ENCODE measurements at places on chromosomes 3 and 15.

DNA sequence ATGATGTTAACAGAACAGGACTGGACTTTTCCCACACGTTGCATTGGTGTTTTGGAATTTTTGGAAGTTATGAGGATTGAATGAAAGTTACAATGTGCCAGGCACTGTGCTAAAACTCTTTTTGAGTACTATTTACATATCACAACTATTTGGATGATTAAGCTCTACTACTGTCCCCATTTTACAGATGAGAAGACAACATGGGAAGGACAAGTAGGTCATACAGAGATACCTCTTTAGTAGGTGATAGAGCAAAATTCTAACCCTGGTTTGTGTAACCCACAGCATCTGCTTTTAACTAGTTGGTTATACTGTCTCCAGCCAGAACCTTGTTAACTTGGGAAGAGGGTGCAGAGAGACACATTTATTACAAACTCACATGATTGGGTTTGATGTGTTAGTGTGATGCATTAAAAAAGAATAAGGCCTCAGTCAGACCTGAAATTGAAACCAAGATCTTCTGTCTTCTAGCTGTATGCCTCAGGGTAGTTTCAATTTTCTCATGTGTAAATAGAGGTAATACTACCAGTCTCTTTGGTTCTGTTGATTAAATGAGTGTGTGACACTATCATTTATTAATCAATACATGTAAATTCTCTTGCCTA, 1.4 kb downstream of the NDUFB4 start:
- no peak for DNase-seq

GRCh38 chr3:16253601-16254000, 11.1 kb downstream of the DPH3 start:
- peak; percentile 45 for DNase-seq

- no peak for DNase-seq
These were observed 14.0 kb downstream of the RPSA start for GRCh38 chr3:39420543-39420942.

GRCh38 chr15:57537488-57538264, 54.0 kb upstream of the MYZAP start:
- no peak for DNase-seq

DNA sequence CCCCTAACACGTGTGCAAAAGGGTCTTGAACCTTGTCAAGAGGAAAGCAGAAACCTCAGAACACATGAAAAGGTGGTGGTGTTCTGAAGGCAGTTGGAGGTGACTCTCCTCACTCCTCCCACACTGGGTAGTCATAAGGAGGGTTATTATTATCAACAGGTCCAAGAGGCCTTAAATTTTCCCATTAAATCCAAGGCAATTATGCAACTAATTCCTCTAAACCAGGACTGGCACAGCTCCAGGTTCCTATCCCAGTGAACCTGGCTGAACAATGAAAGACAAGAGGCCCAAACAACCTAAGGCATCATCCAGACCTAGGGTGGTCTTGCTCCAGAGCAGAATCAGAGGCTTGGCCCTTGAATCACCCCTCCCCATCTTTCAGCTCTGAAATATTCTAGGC, 15.0 kb downstream of the MYLK start:
- no peak for DNase-seq

DNA sequence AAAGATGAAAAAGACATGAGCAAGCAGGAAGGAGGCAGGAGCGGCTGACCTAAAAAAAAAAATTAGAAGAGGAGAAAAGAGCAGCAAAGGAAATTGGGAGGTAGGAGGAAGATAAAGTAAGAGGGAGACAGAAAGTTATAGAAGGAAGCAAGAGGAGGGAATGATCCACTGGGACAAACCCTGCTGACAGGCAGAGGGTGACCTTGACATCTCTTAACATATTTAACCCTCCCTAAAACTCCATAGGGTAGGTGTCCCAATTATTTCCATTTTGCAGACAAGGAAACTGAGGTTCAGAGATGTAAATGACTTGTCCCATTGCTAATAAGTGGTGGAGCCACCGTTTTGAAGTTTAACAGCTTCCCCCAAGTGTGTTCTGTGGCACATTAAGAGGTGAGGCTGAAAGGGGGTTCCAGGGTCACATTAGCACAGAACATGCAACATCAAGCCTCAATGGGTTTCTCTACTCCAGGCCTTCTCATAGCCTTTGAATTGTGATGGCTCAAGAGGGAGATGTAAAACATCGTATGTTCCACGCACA, 37.4 kb upstream of the PRICKLE2 start:
- DNase-seq: no peak

DNA sequence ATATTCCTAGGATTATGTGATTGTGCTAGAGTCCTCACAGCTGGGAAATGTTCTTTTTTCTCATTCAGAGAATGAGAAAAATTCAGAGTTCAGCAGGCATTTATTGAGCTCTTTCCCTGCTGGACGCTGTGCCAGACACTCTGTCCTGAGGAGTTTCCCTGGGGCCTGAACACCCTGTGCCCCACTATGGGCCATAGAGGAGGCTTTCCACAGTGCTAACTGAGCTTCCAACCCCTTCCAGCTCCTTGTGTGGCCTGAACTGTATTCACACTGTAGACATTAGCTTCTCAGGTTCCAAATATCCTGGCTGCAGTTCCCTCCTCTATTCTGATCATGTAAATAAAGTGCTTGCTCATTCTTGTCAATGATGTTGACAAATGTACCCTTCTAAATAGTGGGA, 10.0 kb downstream of the ABHD2 start:
- DNase-seq: no peak

DNA sequence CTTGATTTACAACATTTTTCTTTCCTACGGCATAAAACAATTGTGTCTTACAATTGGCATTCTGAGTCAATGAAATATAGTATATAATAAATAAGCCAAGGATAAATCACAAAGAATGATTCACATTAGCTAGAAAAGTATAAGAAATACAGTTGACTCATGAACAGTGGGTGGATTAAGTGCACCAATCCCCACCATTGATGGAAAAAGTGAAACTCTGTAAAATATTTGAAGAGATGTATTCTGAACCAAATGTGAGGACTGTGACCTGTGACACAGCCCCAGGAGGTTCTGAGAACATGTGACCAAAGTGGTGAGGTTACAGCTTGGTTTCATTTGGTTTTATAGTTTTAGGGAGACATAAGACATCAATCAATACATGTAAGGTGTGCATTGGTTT, 227.5 kb downstream of the ALCAM start:
- DNase-seq: no peak

DNA sequence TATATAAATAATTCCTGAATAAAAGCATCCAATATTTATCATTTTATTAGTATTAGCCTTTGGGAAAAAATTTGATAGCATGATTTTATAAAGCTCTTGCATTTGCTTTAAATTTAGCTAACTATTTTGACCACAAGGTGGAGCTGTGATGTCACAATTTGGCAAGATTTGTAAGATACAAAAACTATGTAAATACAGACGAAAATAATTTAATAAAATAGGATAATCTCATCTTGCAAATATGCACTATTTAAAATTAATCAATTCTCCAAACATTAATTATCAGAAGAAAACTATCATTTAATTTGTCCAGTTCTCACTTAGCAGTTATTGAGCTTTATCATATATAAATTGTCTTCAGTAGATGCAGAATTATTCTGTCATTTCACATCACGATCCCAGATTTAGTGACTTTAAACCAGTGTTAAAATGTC, 95.4 kb downstream of the PLOD2 start:
- DNase-seq: no peak

DNA sequence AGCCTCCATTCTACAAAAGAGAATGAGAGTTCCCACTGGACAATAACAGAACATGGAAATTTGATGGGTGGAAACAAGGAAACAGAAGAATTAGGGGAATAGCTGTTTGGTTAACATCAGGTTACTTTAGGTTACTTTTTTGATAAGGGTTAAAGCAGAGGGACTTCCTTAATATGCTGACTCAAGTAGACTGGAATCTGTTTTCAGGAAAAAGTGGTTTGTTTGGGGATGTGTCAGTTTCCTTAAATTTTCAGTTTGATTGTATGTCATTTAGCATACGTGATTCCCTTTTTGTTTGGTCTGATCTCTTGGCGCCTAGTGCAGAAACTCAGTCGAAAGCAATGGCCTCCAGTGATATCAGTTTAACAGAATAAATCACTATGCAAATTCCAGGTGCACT, 411.8 kb upstream of the GRM7 start:
- DNase-seq: no peak

- DNase-seq: peak; percentile 20
These were observed 1.1 kb upstream of the FGF7 start for GRCh38 chr15:49421991-49422390.

DNA sequence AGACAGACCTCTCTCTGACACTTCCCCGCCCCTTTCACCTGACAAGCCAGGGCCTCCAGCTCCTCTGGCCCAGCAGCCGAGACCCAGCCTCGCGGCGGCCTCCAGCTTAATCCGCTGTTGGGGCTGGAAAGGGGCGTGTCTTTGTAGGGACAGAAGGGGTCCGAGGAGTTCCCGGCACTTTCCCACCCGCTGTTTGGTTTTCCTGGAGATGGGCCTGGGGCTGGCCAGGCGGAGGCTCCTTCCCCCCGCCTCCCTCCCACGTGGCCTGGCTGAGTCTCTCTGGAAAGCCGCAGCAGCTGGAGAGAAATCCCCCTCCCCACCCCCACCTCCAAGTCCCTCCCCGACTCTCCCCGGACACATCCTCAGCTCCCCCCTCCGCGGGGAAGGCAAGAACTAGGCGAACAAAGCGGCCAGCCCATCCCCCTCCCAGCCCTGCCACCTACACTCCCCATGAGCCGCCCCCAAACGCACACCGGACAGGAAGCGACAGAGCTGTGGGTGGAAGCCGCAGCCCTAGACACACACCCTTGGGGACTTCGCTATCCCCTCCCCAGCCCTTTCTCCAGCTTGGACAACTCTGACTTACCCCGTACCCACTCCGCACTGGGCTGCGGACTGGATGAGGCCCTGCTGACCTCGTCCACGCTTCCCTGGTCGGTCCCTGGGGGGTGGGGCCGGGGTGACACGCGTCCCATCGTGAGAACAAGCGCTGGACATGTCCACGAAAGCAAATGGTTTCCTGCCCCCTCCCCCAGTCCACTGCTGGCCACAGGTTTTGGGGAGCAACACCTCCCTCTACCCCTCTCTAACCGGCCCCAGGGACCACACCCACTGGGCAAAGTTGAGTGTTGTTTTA, 1.2 kb downstream of the IGDCC4 start:
- DNase-seq: peak; percentile 13

DNA sequence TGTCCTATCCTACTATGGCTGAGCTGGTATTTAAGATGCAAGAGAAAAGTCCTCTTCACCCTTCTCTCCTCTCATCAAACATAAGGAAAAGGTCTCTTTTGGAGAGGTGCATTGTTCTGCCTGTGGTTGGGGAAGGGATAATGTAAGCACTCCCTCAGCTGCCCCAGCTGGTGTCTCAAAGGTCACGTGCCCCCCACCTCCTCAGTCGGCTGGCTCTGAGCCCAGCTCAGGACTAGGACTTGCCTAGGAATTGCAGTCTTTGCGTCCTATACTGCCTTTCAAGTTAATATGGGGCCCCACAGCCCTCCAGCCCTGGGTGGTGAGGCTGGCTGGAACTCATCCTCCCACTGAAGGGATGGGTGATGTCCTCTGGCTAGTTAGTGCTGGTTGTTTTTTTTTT, 29.7 kb downstream of the OR4F15 start:
- DNase-seq: no peak

DNA sequence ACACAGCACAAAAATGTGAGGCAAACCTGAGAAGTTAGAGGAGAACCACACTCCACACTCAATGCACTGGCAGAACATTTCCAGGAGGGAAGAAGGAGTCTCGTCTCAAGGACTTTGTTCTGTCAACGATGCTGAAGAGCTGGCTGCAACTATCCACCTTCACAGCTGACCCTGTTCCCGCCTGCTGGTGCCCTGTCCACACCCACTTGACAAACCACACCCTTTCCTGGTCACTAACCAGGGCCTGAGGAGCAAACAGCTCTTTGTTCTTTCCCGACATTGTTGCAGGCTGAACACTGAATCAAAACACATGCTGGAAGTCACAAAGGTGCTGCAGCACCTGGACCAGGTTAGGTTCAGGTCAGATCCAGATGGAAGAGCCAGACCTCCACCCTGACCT, 92.6 kb upstream of the ARRDC4 start:
- DNase-seq: no peak

GRCh38 chr15:83446904-83447709, at the start of gene SH3GL3:
Gene SH3GL3 (plus strand): TSS chr15:83447341. CDS start chr15:83447534, 193 bp downstream.
- DNase-seq: no peak

DNA sequence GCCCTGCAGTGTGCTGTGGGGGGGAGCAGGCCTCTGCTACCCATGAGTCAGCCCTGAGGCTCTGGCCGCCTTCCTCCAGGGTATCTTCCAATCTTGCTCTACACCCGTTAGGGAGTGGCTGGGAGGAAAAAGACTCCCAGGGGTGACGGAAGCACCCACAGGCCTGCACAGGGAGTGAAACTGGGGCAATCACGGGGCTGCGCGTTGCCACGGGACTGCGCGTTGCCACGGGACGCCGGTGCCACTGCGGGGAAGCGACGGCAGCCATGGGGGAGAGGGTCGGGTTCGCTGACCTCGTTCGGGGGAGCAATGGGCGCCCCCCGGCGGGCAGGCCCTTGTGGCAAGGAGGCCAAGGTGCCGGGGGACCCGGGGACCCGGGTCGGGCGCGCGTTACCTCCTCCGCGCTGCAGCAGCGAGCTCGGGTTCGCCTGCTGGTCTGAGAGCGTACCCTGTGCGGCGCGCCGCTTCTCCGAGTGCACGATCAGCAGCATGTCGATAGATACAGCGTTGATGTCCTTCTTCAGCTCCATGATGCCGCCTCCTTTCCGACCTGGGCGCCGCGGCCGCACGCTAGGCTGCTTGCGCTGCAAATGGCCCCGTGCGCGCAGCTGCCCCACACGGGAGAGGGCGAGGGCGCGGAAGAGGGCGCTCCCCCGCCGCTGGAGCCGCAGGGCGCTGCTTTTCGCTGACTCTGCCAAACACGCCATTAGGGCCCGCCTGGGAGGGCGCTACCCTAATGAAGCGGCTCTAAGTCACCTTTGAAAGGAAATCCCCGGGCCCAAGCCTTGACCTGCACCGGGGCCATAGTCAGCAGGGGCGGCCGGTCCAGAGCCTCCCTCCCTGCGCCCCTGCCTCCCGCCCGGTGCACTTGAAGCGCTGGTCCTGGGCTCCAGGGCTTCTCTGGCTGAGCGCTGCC, at the start of gene KY:
Gene KY (minus strand): TSS at position 592 of the 916 bp plus-strand sequence. CDS start 62 bp downstream, at position 530.
- DNase-seq: no peak

- DNase-seq: no peak
These were observed 21.0 kb upstream of the CHMP2B start for GRCh38 chr3:87206070-87206469.

DNA sequence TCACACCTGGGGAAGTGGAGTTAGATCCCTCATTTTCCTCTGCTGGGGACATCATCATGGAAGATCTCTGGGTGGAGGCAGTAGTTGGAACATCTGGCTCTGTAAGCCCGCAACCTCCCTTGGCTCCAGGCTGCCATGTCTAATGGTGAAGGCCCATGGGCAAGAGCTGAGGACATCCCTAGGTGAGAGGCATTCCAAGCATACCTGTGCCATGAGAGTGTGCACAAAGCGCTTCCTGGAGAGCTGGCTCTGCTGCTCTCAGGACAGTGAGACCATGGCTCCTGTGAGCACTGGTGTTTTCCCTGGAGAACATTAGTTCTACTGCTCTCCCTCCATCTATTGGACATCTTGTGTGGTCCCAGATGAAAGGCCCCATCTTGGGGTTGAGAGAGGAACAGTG, 7.7 kb downstream of the MAPKAPK3 start:
- no peak for DNase-seq

Measured in CD4-positive, alpha-beta T cell treated with Interferon gamma for 1 hour (primary cell).